ENCODE measurements at places on chromosomes 6 and 20.
A peak's percentile ranks its signal among the peaks of the same experiment; 100 is the strongest.

- peak; percentile 35 for DNase-seq
Observed at GRCh38 chr20:62808211-62808865, 3.7 kb downstream of the OGFR start.

DNA sequence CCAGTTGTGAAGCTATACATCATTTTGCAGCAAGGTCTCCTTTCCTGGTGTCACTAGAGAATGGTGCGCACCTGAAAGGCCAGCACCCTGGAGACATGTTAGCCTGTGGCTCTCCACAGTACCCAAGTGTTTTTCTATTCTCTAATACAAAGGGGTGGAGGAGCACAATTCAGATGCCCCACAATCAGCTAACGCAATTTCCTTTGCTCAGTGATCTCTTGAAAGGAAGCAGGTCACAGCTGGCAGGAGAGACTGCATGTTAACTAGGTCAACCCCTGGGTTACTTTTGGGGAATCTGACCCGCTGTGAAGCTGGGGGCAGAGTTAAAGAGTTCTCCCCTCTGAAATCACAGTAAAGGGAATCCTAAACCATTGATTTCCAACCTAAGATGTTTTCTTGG is 92.5 kb downstream of the B3GAT2 start:
- DNase-seq, result no peak

DNA sequence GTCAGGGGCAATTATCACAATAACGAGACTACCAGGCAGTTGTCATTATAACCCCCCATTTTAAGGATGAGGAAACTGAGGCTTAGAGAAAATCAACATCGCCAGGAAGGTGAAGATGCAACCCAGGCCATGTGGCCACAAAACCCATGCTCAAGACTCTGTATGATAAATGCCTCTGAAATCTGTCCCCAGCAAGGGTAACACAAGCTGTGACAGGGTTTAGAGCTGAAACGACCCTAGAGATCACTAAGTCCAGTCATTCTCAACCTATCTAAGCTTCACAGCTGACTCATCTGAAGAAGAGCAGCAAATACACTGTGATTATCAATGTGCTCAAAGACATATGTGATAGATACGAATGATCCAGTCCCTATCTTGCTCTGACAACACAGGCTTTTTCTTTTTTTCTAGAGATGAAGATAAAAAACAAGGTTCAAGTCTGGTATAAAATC is 47.0 kb downstream of the ARHGAP18 start:
- no peak for DNase-seq

DNA sequence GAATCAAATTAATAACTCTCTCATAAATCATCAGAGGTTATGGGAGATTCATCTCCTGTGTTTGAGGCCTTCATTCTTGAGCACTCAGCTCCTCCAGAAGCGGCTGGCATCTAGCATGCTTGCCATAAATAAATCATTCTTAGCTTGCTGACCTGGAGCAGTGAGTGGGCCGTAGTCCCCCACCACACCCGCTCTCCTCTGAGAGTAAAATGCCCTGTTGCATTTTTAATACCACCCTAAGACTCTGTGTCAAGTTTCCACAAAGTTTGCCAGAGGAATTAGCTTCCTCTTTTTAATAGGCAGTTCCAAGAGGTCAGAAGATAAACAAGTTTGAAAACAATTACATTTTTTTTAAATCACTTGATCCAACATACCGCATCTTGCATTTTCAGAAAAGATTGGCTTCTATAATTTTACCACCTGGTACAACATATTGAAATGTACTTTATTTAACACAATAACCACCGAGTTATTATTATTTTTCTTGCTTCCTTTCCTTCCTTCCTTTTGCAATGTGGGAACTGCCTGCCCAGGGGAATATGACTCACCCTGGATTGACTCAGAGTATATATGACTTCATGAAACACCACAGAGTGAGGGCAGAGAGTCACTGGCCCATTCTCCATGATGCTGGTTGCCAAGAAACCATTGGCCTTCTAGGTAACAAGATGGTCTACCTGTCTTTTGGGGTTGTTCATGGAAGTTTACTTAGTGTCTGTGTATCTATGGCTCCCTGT is 29.4 kb upstream of the CLIC5 start:
- no peak for DNase-seq

DNA sequence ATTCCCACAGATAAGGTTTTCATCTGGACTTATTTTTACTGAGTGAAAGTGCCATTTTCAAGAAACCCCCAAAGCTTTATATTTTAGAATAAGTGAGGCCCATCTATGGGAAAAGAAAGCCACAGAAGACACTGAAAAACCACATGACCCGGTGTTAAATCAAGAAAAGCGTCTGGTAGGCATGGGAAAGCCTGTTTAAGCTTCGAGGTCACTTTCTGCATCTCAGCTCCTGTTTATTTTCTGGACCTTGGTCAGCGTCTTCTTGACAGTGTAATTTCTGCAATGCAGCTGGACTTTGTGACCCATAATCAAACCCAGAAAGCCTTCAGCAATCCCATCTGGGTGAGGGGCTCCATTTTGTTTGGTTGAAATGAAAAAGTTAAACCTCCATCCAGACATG is 59.6 kb upstream of the NEDD9 start:
- DNase-seq, result no peak

DNA sequence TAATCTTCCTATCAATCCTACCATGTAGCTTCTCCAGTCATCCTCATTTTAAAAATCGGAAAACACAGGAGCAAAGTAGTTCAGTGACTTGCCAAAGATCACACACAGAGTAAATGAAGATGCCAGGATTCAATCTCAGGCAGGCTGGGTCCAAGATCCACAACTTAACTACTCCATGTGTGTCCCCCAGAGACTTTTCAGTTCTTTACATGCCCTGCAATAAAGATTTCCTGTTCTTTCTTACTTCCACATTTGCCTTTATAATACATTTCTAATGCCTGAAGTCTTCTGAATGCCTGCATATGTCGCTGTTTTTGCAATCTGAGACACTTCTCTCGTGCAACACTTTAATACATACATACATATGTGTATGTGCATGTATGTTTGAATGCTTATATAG is 121.7 kb upstream of the MARCKS start:
- DNase-seq, result no peak

GRCh38 chr6:92369309-92369708 is 1050.0 kb downstream of the EPHA7 start:
- no peak for DNase-seq

GRCh38 chr20:36435592-36436541 is 105.5 kb upstream of the MYL9 start:
- no peak for DNase-seq

DNA sequence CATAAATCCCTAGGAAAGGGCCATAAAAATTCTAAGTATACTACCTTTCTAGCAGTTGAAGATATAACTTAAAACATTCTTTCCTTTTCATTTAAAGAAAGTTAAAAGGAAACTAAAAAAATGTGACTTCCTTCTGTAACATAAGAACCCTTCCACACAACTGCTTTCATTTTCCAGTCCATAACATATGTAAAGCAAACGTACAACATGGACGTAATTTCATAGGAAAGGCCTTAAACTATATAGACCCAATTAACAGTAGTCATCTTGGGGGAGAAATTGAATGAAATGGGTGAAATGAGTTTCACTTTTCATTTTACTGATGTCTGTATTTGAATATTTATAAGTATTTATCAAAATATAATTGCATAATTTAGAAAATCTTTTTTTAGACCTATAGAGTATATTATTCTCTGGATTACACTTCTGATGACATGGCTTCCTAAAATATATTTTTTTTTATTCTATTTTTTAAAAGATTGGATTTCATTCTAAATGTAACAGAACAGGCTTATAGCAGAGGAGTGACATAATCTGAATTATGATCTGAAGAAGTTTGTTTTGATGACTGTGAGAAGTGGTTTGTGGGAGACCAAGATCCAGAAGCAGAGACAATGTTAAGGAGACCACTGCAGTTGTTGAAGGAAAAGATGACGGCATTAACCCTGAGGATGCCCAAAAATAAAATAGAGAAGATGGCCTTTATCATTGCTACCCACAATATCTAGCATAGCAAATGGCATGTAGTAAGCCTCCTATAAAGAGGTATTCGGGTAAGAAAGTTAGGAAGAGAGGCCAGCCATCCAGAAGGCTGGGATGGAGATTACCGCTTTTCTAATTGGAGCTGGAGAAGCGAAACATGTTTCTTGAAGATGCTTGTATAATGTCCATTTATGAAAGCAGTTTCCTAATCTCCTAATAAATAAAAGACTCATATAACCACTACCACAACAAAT is 260.4 kb downstream of the PTPRK start:
- no peak for DNase-seq

GRCh38 chr20:11453430-11453829 is 464.3 kb upstream of the BTBD3 start:
- DNase-seq, result no peak

DNA sequence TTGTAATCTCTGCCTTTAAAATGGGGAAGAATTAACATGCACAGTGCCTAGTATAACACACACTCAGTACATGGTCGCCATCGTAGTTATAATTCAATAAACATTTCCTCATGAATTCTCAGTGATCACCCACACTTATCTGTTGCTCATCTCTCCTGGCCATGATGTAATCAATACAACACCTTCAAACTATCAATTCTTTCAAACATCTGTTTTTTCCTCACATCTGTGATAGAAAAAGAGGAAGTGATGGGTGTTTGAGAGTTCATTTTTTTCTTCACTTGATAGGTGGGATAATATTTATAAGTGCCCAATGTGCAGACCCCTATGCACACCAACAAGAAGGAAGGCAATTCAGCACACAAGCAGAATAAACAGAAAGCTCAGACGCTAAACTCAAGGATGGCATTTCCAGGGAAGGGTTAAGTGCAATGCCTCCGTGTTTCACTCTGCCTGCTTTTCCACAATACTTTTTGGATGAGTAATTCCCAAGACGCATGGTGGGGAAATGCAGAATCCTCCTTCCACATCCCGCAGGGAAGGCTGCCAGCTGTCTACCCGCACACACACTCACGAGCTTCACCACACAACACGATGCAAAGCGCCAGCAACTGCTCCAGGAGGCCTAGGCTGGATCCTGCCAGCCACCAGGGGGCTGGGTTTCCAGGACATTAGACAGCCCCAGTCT is 100.3 kb downstream of the GMPR start:
- peak; percentile 93 for DNase-seq

GRCh38 chr6:49849213-49849907 is 17.0 kb downstream of the CRISP1 start:
- DNase-seq, result peak; percentile 6

- no peak for DNase-seq
Observed at GRCh38 chr6:84696166-84696565, 68.2 kb downstream of the TBX18 start.

DNA sequence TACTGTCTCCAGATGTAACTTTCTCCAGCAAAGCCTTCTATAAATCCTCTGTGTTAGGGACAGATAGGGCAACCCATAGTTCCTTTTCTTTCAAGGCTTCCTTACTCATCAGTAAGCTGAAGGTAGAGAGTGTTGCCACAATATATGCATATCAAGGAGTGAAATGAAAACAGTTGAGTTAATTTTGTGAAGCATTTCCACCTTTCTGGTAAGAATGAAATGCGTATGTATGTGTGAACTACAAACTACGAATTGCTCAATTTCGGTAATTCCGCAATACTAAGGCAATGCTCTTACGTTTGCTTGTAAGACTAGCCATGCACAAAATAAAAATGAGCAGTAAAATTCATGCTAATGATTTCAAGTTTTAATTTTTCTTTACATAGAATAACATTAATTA is 61.2 kb upstream of the HBS1L start:
- no peak for DNase-seq

DNA sequence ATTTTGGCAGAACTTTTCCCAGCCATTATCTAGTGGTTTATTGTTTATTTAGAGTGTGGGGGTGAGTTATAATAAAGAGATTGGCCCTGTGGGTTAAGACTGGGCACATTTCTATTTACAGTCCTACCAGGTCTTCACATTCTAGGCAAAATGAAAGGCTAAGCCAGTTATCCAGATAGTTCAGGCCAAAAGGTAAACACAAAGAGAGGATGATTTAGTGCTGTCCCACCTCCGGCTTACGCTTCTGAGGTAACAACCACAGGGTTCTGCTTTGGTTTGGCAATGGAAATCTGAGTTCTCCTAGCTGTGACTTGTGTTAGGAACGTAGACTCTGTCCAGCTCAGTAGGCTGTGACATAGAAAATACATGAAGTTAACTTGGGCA is 50.3 kb upstream of the PTPRK start:
- no peak for DNase-seq

- no peak for DNase-seq
Observed at GRCh38 chr6:25027221-25027916, 91.6 kb upstream of the RIPOR2 start.

DNA sequence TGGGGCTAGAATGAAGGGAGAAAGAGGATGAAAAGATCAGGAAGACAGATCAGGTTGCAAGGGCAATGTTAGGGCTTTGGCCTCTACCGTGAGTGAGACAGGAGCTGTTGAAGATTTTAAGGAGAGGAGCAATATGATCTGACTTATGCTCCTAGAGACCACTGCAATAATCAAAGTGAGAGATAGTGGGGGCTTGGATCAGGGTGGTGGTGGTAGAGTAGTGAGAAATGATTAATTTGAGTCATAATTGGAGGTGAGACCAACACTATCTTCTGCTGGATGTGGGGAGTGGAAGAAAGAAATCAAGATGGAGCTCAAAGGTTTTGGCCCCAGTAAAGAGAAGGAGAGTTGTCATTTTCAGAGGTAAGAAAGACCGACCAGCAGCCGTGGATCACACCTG is 140.7 kb upstream of the TMEM170B start:
- no peak for DNase-seq

GRCh38 chr20:43669332-43669731 is 2.4 kb downstream of the MYBL2 start:
- no peak for DNase-seq

DNA sequence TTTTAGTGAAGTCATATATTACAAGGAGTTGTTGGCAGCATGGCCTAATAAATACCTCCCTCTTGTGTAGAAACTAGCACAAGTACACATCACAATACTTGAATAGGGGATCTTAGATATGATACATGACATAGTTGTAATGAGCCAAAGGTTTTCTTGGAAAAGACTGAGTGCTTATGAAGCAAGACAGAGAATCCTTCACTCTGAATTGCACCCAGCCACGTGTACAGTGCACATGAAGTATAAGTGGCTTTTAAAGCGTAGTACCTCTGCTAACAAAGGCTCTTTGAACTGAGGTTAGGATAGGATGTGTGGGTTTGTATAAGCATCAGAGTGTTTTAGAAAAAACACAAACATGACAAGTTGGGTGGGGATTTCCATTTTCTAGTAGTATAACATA is 145.5 kb upstream of the STMND1 start:
- no peak for DNase-seq

All from NCI-H446 (cell line).